ENCODE measurements at places on chromosomes 6 and 20.

DNA sequence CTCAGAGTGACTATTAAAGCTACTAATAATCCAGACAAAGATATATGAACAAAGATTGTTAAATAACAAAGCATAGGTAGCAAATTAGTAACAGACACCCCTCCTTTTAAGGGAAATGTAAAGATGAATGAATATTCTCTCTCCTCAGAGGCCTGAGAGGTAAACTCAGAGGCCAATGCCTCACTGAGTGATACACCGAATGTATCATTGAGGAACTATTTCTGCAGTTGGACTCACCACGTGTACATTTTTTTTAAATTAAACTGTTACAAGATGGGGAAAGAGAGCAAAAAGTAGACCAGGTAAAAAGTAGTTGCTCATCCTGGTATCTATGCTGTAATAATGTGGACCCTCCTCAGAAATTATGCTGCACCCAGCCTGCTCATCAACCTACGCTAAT, 72.3 kb upstream of the IPCEF1 start:
- DNase-seq, result no peak

DNA sequence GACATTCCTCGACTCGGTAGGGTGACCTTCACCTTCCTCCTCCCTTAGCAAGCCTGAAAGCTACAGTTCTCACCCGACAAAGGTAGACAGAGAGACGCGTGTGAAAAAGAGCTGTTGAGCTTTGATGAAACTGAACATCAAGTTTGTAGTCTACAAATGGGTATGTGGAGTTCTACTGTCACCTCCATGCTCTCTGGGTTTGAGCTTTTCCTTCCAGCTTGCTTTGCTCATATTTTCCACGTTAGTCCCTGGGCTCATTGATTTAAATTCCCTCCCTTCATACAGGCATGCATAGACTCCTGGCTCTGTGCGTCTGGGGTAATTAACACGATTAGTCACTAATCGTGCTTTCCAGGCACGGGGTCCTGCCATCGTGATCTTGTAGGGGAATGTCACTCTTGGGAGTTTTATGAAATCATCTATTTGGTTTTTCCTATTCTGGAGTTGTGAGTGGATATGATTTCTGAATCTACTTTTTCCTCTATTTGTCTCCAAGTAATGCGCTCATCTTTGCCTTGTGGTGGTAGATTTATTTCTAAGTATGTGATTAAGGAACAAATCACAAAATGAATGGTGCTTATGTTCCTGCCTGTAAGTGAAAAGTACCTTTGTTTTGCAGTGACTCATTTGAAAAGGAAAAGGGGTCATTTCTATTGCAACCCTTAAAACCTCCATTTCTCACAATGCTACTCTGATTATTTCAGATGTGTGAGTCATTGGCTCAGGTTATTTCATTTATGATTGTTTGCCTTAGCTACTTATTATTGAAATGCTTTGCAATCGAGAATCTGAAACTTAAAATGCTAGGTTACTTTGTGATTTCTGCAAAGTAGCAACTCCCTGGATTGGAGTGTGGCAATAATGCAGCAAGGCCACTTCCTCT, 154.6 kb downstream of the ZDHHC14 start:
- DNase-seq, result peak; percentile 61

GRCh38 chr6:37565267-37566110, 65.8 kb upstream of the CCDC167 start:
- DNase-seq, result no peak

DNA sequence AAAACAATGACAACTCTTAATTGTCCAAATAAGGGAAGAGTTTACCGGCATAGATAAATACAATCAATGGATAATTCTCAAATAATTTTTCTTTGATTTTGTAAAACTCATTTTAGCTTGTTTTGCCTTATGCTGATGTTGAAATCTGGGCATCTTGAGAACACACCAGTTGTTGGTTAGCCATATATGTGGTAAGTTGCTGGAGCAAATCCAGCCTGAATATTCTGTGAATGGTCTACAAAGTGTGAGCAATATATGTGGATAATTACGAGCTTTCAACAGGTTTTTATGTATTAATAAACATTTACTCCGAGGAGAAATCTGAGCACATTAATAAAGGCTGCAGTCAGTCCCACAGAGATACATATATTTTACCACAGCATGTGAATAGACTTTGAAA, 423.6 kb downstream of the BCKDHB start:
- DNase-seq, result no peak

All from pons (tissue), 1 donor.